CD4-positive, alpha-beta T cell treated with Interleukin-4 for 1 hour (primary cell): ENCODE measurements at places on chromosomes 7 and 10.

DNA sequence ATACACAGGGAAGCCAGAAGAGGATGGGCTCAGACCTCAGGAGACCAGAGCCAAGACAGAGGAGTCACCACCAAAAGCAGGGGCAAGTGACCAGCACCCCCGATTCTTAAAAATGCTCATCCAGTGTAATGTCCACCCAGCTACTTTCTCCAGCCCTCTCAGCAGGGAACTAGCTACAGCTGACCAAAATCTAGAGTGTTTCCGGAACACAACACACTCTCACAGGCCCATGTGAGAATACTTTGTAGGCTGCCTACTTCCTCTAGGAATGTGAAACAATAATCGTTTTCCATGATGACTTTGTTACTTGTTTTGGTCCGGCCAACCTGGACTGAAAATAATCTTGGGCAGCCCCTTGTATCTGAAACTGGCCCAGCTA is 14.5 kb downstream of the PSAP start:
- no peak for DNase-seq

- no peak for DNase-seq
These were observed 1.1 kb downstream of the NDUFB2 start for GRCh38 chr7:140697447-140698143.

DNA sequence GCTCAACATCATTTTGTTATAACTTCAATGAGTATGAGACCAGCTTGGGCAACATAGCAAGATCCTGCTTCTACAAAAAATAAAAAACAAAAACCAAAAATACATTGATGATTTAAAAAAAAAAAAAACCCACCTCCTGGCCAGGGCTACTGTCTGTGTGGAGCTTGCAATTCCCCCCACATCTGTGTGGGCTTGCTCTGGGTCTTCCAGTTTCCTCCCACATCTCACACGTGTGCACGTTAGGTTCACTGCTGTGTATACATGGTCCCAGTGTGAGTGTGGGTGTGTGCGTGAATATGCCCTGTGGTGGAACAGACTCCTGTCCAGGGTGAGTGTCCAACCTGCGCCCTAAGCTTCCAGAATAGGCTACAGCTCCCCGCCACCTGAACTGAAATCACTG is 41.6 kb downstream of the ATE1 start:
- DNase-seq: no peak

GRCh38 chr7:131537571-131537978 is 18.9 kb downstream of the PODXL start:
- DNase-seq: no peak
